Activated CD8-positive, alpha-beta memory T cell treated with anti-CD3 and anti-CD28 coated beads for 24 hours (primary cell): ENCODE measurements at places on chromosomes 1 and 21.

GRCh38 chr1:238962941-238963340, 423.4 kb upstream of the CHRM3 start:
- no peak for DNase-seq

DNA sequence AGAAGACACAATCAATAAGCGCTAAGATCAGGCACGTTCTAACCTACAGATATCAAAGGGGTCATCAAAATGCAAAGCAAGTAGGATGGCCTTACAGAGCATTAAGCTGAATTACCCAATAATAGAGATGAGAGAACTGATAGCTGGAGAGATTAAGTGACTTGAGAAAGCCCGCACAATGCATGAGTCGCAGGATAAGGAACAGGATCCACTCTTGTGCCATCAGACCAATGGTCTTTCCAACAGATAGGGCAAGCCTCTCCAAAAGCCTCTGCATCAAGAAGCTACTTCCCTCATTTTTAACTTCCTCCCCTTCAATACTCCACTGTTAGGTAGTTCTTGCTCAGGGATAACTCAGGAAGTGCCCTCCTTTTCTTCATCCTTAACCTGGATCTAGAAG, 2.6 kb downstream of the CHML start:
- no peak for DNase-seq

GRCh38 chr1:156295391-156295947, at the start of gene GLMP:
TSS of gene GLMP (minus strand) at chr1:156295679. CDS start at chr1:156295645, 34 bp downstream.
- peak; percentile 73 for DNase-seq

DNA sequence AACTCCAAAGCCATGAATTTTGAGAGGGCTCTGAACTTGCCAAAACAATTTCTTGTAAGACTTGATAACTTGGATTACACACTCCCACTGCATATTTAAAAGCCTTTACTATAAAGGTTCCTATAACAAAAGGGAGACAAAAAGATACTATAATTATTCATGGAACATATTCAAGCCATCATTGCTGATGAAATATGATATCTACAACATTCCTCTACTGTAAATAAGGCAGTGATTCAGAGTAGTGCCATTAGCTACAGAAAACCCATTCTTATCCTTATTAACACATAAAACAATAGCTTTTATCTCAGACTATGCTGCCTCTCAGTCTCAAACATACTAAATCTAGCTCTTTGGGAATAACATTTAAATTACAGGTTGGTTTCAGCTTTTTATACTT, 675.5 kb upstream of the CXADR start:
- no peak for DNase-seq

DNA sequence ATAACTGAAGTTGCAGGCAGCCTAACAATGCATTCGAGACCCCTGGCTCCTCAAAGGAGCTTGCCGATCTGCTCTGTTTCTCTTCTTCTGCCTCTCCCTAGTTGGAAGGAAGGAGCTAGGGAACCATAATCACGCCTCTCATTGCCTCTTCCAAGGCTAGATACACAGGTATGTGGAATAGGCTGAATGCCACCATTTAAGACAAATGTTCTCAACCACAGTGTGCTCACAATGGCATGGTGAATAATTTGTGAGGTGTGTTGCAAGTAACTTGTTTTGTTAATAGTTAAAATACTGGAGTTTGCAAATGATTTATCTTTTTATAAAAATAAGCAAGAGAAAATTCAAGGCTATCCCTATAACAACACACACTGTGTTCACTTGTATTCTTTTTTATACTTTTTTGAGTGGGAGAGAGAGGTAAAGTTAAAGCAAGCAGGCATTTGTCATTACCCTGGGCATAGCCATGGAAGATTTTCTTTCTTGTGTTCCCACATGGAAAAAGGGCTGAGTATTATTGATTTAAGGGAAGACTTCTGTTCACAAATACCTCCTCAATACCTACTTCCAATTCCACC, 45.4 kb upstream of the SYT6 start:
- no peak for DNase-seq
